Activated naive CD4-positive, alpha-beta T cell (primary cell): ENCODE measurements at places on chromosomes 2 and 18.

GRCh38 chr2:182048088-182048487 lies 62.4 kb downstream of the PPP1R1C start:
- DNase-seq = no peak

DNA sequence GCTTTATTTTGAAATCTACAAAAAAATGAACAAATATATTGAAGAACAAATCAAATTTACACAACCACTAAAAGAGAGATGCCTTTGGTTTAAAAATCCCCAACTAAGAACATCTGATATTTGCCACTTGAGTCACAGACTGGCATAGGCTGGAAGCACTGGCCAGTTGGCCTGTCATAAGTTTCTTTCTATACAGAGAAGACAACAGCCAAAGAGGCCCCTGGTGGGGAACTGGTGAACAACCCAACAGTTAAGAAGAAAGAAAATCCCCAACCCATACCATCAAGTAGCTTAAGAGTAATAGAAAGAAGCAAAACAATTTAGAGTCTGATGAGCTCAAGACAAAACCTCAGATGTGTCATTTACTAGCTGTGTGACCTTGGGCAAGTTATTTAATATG lies 45.5 kb downstream of the OSR1 start:
- DNase-seq = no peak

DNA sequence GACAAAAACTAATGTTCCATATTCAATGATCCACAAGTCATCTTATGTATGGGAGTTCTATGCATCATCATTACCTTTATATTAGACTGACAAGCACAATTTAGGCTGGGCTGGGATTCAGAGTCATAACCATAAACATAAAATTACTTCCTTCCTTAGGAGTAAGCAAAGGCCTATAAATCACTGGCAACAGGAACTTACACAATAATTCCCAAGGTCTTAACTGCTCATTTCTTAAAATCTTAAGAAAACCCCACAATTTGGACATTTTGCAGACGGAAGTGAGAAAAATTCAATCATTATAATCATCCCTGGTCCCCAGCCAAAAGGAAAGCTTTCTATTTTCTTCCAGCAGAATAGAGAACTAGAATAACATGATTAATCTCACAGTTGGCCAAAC lies 232.3 kb downstream of the DYM start:
- no peak for DNase-seq

- DNase-seq = no peak
Measured at GRCh38 chr2:119536211-119536610, 8.0 kb upstream of the CFAP221 start.

DNA sequence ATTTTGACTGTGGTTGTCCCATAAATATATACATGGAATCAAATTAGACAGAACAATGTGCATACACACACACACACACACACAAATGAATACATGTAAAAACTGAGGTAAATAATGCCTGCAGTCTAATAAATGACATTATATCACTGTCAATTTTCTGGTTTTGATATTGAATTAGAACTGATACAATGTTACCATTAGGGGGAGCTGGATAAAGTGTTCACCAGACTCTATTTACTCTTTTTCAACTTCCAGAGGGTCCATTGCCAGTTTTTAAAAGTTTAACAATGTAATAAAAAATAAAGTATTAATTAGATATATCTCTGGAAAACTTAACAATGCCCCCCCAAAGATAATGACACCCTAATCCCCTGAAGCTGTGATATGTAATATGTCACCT lies 1666.8 kb upstream of the TMEFF2 start:
- no peak for DNase-seq
